ENCODE measurements at places on chromosomes 2 and 18.
A peak's percentile ranks its signal among the peaks of the same experiment; 100 is the strongest.

DNA sequence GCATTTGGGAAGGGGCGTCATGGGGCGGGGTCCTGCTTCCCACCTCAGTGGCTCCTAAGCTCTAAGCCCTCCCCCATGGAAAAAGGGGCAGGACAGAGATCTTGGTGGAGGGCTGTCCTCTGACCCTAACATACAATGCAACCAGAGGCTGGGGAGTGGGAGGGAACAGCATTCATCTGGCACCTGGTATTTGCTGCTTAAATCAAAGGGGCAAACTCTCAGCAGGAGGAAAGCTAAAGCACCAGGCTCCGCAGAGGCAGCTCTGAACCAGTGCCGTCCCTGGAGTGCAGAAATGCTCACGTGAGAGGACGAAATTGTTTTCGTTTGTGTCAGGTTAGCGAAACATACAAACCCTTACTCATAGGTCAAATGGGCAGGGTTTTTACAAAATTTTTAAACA, 92.7 kb upstream of the PXDN start:
- no peak for DNase-seq

DNA sequence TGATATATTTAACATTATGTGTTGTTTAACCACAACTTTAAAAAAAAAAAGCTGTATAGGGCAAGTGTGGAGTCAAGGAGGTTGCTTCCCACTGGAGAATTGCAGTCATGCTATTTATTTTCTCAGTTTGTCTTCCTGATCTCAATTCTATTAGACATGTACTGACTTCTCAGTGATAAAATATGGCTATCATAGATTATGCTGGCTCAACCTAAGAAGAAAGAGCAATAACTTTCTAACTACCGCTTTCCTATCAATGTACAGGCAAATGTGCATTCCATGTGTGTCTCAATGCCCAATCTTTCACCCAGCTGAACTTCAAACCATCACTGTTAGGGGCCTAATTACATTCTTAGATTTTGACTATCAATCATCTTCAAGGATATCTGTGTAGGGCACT, 201.4 kb downstream of the CTNNA2 start:
- no peak for DNase-seq

DNA sequence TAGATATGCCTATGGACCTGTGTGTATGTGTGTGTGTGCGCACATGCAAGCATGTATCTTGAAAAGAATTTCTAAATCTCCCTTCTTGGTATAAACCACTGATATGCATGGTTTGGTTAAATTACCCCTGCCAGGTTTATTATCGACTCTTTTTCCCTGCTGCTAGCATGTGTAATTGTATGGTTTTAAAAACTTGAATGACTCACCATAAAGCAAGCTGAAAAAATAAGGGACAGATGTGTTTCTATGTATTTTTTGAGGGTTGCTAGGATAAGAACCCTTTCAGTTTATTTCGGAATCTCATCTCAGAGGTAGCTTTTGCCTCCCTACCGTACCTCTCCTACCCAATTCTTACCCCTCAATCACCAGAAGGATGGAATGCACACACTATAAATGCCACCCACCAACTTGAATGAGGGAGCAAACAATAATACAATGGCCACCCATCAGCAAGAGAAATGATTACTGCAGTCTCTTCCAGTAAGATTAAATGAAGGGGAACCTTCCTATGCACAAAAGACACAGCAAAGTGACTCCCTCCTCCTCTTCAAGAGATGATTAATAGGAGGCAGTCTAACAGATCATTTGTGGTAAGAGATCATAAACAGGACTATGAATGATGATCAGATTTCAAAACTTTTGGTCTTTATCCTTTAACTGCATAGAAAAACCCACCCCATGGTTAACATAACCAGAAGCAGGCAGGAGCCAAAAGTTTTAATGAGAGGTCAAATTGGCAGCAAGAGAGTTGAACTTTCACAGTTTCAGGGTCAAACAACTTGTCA, 357.2 kb downstream of the SATB2 start:
- DNase-seq: peak; percentile 9

GRCh38 chr2:175399326-175399725, 217.8 kb upstream of the ATP5MC3 start:
- no peak for DNase-seq

DNA sequence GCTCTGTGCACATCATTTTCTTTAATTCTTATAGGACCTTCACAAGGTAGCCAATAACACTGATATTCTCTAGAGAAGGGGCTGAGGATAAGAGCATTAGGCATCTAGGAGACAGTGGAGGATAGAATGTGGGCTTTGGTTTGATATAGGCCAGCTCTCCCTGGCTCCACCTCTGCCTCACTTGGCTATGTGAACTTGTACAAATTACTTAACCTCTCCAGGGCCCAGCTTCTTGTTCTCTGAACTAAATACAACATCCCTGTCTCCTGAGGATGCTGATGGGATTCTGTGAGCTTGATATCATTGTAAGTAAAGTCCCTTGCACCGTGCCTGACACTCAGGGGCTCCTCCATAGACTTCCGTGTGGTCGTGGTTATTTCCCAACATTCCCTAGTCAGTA, 87.3 kb downstream of the ACOXL start:
- no peak for DNase-seq

GRCh38 chr2:207898354-207898695, 127.0 kb downstream of the PLEKHM3 start:
- DNase-seq: no peak

- no peak for DNase-seq
Measured at GRCh38 chr2:47697000-47697601, 85.8 kb upstream of the MSH6 start.

DNA sequence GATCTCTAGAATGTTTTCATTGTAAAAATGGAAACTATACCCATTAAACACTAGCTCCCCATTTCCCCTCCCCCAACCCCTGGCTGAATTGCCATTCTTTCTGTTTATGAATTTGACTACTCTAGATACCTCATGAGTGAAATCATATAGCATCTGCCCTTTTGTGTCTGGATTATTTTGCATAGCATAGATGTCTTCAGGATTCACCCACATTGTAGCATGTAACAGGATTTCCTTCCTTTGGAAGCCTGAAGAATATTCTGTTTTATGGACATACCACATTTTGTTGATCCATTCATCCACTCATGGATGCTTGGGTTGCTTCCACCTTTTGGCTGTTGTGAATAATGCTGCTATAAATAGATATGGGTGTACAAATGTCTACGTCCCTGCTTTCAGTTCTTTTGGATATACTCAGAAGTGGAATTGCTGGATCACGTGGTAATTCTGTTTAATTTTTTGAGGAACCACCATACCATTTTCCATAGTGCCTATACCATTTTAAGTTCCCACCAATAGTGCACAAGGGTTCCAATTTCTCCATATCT, 7.7 kb upstream of the ASB1 start:
- DNase-seq: no peak

- no peak for DNase-seq
Measured at GRCh38 chr2:217714287-217714751, 288.5 kb downstream of the TNS1 start.

DNA sequence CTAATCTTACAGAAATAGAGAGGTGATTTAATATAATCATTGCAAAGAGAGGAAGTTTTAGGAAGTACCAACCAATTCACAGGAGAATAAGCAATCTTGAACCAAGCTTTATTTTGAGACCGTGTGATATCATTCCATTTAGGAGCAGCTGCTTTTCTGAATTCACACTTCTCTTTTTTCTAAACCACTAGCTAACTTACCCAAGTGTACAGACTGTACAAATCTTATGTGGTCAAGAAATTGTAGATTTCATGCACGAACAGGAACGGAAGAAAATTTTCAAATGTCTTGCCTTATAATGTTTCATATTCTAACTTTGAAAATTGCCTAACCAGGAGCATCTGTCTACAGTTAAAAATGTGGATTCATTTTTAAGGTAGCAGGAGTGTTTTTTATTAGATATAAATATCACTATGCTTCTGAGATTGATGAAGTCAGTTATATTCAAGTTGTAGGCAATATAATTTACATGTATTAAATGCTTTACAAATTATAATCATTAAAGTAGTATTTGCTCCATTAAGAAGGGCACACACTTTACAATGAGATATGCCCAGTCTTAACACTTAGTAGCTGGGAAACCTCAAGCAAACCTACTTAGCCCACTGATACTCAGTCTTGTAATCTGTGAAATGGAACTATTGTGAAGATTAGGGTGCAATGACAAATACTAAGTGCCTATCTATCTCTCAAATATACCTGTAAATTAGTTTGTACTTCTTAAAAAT, 302.2 kb upstream of the STON1 start:
- DNase-seq: no peak

GRCh38 chr2:3036432-3037125, 341.0 kb downstream of the EIPR1 start:
- DNase-seq: no peak

Measured in NCI-H1092 (cell line).